Cardiac muscle cell (in vitro differentiated cells and primary cell): ENCODE measurements at places on chromosomes 7 and 10.

DNA sequence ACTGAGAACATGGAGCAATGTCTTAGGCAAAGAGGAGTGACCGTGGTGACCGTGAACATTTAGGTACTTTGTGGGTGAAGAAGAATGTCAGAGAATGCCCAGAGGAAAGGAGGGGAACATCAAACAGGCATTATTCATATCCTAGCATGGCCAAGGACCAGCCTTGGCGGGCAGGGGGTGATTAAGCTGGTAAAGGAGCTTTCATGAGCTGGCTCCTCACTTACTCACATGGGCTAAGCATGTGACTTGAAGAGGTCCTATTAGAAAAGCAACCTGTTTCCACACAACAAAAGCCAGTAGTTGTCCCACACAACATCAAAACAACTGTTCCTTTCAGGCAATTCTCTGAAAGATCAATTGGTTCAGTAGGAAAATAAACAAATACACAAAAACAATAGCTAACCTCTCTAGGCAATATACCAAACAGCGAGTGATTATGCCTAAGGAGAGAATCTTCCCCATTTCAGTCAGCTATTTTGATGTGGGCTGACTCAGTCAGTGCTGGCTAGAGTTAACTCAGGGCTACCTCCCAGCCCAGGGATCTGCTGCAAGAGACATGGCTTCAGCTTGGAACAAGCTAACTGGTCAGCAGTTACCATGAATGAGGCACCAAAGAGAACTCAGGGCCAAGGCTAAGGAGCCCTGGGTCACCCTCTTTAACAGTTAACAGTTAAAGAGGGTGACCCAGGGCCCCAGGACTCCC is 283.5 kb downstream of the ARHGAP12 start:
- H3K36me3 ChIP-seq = no peaks in the 10 kb centered on the region
- H3K4me3 ChIP-seq = no peak overlapping the region
- no peak overlapping the region for H3K27ac ChIP-seq
- H3K4me1 ChIP-seq = no peaks in the 10 kb centered on the region
- DNase-seq = no peak

GRCh38 chr10:59872892-59873463 is 33.4 kb downstream of the CCDC6 start:
- no peak overlapping the region for H3K4me3 ChIP-seq
- DNase-seq = peak; percentile 94

DNA sequence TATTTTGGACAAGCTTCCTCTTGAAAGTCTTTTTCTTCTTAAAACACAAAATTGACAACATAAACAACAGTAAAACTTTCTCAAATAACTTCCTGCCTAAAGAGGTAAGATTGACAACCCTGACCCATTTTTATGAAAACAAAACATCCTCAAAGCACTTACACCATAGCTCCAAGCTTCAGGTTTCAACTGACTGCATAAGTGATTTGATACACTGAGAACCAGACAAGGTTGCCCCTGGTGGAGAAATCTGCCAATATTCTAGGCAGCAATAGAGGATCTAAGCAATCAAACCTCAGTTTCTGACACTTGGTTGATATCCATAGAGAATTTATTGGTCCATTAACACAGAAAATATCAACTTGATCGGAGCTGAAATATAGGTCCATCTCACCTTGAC is 147.8 kb downstream of the ELAPOR2 start:
- DNase-seq = no peak
- no peak overlapping the region for H3K27ac ChIP-seq
- no peak overlapping the region for H3K4me3 ChIP-seq

GRCh38 chr10:17599089-17599488 is 18.1 kb downstream of the HACD1 start:
- DNase-seq = peak; percentile 73
- H3K4me3 ChIP-seq = no peak overlapping the region
- H3K36me3 ChIP-seq = peaks cover 22% of the 10 kb centered on the region
- no peaks in the 10 kb centered on the region for H3K27me3 ChIP-seq
- no peaks in the 10 kb centered on the region for H3K4me1 ChIP-seq

DNA sequence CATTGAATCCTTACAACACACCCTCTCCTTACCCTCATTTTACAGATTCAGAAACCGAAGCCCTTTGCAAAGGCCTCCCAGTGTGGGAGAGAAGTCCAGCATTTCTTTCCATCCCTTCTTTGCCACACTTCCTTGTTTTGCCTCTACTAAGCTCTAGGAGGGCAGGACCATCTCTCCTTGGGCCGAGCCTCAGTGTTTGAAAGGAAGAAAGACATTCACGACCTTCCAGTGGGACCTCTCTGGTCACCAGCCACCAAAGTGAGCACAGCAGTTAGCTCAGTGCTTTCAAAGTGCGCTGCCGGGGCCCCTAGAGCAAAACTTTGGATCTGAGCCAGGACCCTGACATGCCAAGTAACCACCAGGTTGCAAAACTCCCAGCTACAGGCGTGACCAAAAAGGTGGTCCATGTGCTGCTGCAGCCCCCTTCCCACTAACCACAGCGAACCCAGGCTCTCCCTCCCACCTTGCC is 12.4 kb downstream of the CTBP2 start:
- peak; percentile 71 for DNase-seq
- H3K4me1 ChIP-seq = peaks cover 42% of the 10 kb centered on the region
- no peak overlapping the region for H3K27ac ChIP-seq
- no peaks in the 10 kb centered on the region for H3K27me3 ChIP-seq
- no peak overlapping the region for H3K4me3 ChIP-seq

DNA sequence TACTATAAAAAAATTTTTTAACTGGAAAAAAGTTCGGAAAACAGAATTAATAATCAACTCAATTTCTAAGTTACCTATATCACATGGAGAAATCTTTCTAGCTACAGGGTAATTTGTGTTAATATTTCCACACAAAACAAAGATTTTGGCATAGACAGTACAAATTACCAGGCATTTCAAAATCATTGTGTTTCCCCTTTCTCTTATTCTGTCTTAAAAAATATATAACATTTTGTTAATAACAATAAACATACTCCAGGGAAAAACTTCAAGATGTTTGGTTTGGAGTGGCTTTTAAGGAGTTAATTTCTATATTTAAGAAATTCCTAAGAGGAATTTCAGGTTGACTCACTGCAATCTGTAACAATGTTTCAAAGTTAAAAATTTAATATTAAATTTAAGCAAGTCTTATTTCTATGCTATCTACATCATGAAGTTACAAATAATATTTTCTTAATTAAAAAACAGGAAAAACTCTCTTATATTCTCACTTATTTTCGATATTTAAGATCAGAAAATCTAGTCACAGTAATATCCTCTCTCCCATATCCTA is 132.6 kb downstream of the NRBF2 start:
- peak overlapping the region; percentile 85 for H3K4me3 ChIP-seq
- peak overlapping the region; percentile 99 for H3K27ac ChIP-seq
- H3K36me3 ChIP-seq = peaks cover 6% of the 10 kb centered on the region
- no peaks in the 10 kb centered on the region for H3K27me3 ChIP-seq

DNA sequence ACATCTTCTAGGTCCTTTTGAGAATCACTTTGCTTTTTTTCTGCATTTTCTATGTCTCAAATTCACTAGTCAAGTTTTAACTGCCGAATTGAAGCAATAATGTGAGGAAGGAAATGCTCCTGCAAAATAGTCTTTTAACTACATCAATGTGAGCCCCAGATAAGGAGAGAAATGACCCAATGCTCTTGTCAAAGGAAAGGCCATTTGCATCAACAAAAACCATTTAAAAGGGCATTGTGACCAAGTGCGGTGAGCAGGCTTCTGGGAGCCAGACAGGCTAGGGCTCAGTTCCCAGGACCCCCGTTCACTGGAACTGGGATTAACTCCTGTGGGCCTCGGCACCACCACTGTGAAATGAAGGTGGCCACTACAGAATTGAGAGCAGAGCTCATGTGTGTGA is 127.9 kb upstream of the EEPD1 start:
- no peaks in the 10 kb centered on the region for H3K4me1 ChIP-seq
- H3K27ac ChIP-seq = no peak overlapping the region
- no peaks in the 10 kb centered on the region for H3K27me3 ChIP-seq
- no peak for DNase-seq
- H3K4me3 ChIP-seq = no peak overlapping the region
